ENCODE measurements at places on chromosomes 11 and 22. TPM values are rescaled to one million over a fixed set of nuclear protein-coding genes. Genes with fewer than 3 reads are reported as not detected.

Gene CFAP300
- not detected for total RNA-seq

GRCh38 chr11:14393129-14393528, 34.1 kb upstream of the RRAS2 start:
- no peaks in the 10 kb centered on the region for H3K36me3 ChIP-seq
- H3K27ac ChIP-seq, result no peak overlapping the region
- no peak for DNase-seq
- no peak overlapping the region for H3K4me3 ChIP-seq

DNA sequence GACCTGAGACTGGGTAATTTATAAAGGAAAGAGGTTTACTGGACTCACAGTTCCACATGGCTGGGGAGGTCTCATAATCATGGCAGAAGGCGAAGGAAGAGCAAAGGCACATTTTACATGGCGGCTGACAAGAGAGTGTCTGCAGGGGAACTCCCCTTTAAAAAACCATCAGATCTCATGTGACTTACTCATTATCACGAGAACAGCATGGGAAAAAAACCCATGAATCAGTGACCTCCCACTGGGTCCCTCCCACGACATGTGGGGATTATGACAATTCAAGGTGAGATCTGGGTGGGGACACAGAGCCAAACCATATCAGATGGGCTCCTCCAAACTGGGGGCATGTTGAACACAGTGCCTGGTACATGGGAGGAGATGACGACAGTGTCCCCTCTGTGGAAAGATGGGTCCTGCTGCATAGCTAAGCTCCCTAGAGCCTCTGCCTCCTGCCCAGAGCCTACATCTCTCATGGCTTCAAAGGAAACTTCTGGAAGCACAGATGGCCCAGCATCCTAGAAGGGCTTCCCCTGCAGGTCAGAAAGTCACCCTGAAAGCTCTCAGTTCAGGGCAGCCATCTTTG, 46.1 kb downstream of the MYEOV start:
- H3K4me3 ChIP-seq, result no peak overlapping the region
- no peak for DNase-seq
- H3K4me1 ChIP-seq, result no peaks in the 10 kb centered on the region
- no peaks in the 10 kb centered on the region for H3K36me3 ChIP-seq

GRCh38 chr11:128135451-128135850, 451.9 kb downstream of the ETS1 start:
- DNase-seq, result no peak
- H3K4me1 ChIP-seq, result no peaks in the 10 kb centered on the region
- H3K36me3 ChIP-seq, result no peaks in the 10 kb centered on the region
- no peak overlapping the region for H3K27ac ChIP-seq

GRCh38 chr11:30917859-30918478, 331.8 kb upstream of the MPPED2 start:
- no peaks in the 10 kb centered on the region for H3K27me3 ChIP-seq
- H3K4me3 ChIP-seq, result no peak overlapping the region
- H3K4me1 ChIP-seq, result no peaks in the 10 kb centered on the region

GRCh38 chr11:131642756-131643531, 272.5 kb downstream of the NTM start:
- H3K4me3 ChIP-seq, result no peak overlapping the region
- H3K27me3 ChIP-seq, result no peaks in the 10 kb centered on the region
- no peaks in the 10 kb centered on the region for H3K4me1 ChIP-seq
- H3K36me3 ChIP-seq, result no peaks in the 10 kb centered on the region

- H3K27ac ChIP-seq, result no peak overlapping the region
- no peak overlapping the region for H3K4me3 ChIP-seq
- no peak for DNase-seq
- H3K36me3 ChIP-seq, result no peaks in the 10 kb centered on the region
- H3K4me1 ChIP-seq, result peaks cover 2% of the 10 kb centered on the region
- no peaks in the 10 kb centered on the region for H3K27me3 ChIP-seq
Measured at GRCh38 chr22:37406441-37407235, 20.6 kb downstream of the ELFN2 start.

Gene APOL5
- not detected for total RNA-seq

- peaks cover 3% of the 10 kb centered on the region for H3K27me3 ChIP-seq
- no peaks in the 10 kb centered on the region for H3K36me3 ChIP-seq
- peak overlapping the region; percentile 95 for H3K27ac ChIP-seq
- DNase-seq, result no peak
Measured at GRCh38 chr11:93196816-93197379, 893 bp downstream of the SLC36A4 start.

DNA sequence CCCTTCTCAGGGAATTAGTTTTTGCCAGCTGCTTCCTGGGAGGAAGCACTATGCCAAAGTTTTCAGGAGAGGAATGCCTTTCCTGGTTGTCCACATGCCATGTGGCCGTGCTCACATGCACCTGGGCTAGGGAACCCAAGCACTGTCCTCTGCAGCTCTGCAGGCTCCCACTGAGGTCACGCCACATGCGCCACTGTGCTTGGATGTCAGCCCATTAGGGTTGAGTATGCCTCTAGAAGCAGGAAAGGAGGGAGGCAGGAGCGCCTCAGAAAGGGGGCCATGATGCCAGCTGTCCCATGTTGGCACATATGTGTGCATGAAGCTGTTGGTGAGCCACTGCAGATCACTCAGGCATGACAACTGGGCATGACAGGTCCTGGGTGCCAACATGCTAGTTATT, 81.6 kb upstream of the SUSD2 start:
- no peaks in the 10 kb centered on the region for H3K4me1 ChIP-seq
- H3K36me3 ChIP-seq, result peaks cover 6% of the 10 kb centered on the region
- peak; percentile 32 for DNase-seq
- H3K27ac ChIP-seq, result no peak overlapping the region
- H3K27me3 ChIP-seq, result no peaks in the 10 kb centered on the region

Gene ADORA2A
- 17.1 TPM for total RNA-seq

- no peak for DNase-seq
- no peak overlapping the region for H3K4me3 ChIP-seq
- H3K4me1 ChIP-seq, result no peaks in the 10 kb centered on the region
- H3K36me3 ChIP-seq, result no peaks in the 10 kb centered on the region
- peaks cover 3% of the 10 kb centered on the region for H3K27me3 ChIP-seq
Measured at GRCh38 chr11:1875093-1875850, 16.4 kb downstream of the PRR33 start.

Gene TMA7B
- not detected for total RNA-seq

- DNase-seq, result no peak
- H3K27me3 ChIP-seq, result no peaks in the 10 kb centered on the region
- H3K4me1 ChIP-seq, result peaks cover 14% of the 10 kb centered on the region
- H3K27ac ChIP-seq, result no peak overlapping the region
- H3K36me3 ChIP-seq, result peaks cover 18% of the 10 kb centered on the region
Measured at GRCh38 chr22:32407312-32407711, 4.7 kb downstream of the RTCB start.

GRCh38 chr11:43418197-43418596, 59.5 kb downstream of the TTC17 start:
- no peak overlapping the region for H3K4me3 ChIP-seq
- H3K36me3 ChIP-seq, result peaks cover 7% of the 10 kb centered on the region
- DNase-seq, result no peak
- H3K4me1 ChIP-seq, result no peaks in the 10 kb centered on the region
- no peaks in the 10 kb centered on the region for H3K27me3 ChIP-seq

GRCh38 chr11:12897867-12898266, 111.2 kb upstream of the RASSF10 start:
- peaks cover 16% of the 10 kb centered on the region for H3K4me1 ChIP-seq
- H3K36me3 ChIP-seq, result no peaks in the 10 kb centered on the region
- no peak for DNase-seq
- no peaks in the 10 kb centered on the region for H3K27me3 ChIP-seq

Gene CSNK2A3
- total RNA-seq, result not detected

Gene NXPE4
- not detected for total RNA-seq

DNA sequence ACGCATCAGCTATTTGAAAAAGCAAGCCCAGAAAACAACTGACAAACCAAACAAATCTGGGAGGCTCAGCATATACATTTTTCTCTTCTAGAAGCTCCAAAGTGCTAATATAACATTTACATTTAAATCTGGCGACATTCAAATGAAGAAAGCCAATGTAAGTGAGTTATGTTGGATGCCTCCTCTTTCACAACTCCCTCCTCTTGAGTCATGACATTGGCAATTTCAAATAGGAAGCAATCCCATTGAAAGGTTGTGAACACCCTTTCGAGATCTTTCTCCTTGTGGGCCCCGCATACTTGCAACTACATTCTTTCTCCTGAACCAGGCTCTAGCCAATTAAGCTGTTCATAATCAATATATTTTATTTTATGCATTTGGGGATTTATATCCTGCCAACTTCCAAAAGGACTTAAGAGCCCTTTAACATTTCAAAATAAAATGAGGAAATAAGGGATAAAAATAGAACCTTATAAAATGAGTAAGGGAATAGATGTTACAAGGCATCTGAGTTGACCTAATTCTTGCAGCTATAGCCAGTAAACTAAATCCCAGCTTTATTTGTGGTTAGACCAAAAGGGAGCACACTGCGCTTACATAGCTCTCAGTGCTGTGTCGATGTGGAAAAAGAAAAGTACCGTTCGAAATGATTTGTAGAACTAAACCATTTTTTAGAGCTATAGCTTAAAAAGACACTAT, 129.5 kb upstream of the SESN3 start:
- H3K27ac ChIP-seq, result no peak overlapping the region
- H3K4me1 ChIP-seq, result no peaks in the 10 kb centered on the region
- H3K27me3 ChIP-seq, result no peaks in the 10 kb centered on the region
- no peak for DNase-seq
- no peak overlapping the region for H3K4me3 ChIP-seq

Gene TLCD5
- 6.3 TPM for total RNA-seq

GRCh38 chr11:62491571-62492329, 54.9 kb downstream of the AHNAK start:
- no peaks in the 10 kb centered on the region for H3K36me3 ChIP-seq
- no peak overlapping the region for H3K27ac ChIP-seq
- no peak overlapping the region for H3K4me3 ChIP-seq
- DNase-seq, result no peak

Gene APOBEC3H
- total RNA-seq, result not detected

Gene SHANK2
- total RNA-seq, result not detected

- H3K27me3 ChIP-seq, result no peaks in the 10 kb centered on the region
- no peak for DNase-seq
- H3K36me3 ChIP-seq, result no peaks in the 10 kb centered on the region
- no peak overlapping the region for H3K27ac ChIP-seq
- no peak overlapping the region for H3K4me3 ChIP-seq
- no peaks in the 10 kb centered on the region for H3K4me1 ChIP-seq
Measured at GRCh38 chr11:9815486-9816136, 151.7 kb downstream of the SWAP70 start.

DNA sequence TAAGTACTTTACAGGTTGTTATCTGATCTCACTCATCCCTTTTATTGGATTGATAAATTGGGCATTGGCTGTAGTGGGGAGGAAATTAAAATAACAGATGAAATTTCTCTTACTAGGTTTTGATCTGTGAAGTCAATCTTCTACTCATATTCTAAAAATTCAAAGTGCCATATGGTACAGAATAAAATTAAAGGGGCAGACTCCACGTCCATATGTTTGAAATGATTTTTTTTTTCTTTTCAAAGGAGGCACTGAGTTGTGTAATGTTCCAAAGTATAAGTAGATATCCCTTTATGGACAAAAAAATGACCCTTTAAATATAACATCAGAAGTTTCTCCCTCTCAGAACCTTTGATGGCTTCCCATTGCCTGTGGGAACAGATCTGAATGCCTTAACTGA, 207.4 kb downstream of the DBX1 start:
- no peaks in the 10 kb centered on the region for H3K27me3 ChIP-seq
- H3K4me3 ChIP-seq, result no peak overlapping the region
- H3K27ac ChIP-seq, result peak overlapping the region; percentile 50
- H3K4me1 ChIP-seq, result peaks cover 39% of the 10 kb centered on the region

Gene KCNJ1
- total RNA-seq, result not detected

- peaks cover 3% of the 10 kb centered on the region for H3K27me3 ChIP-seq
- DNase-seq, result no peak
- H3K4me1 ChIP-seq, result no peaks in the 10 kb centered on the region
- H3K27ac ChIP-seq, result no peak overlapping the region
Measured at GRCh38 chr11:130549393-130549999, 101.1 kb downstream of the ADAMTS15 start.

GRCh38 chr11:45083544-45084087, 62.8 kb upstream of the PRDM11 start:
- no peak overlapping the region for H3K27ac ChIP-seq
- no peaks in the 10 kb centered on the region for H3K36me3 ChIP-seq
- no peak for DNase-seq
- no peak overlapping the region for H3K4me3 ChIP-seq

- H3K4me1 ChIP-seq, result no peaks in the 10 kb centered on the region
- H3K27me3 ChIP-seq, result no peaks in the 10 kb centered on the region
- no peak overlapping the region for H3K27ac ChIP-seq
- H3K36me3 ChIP-seq, result no peaks in the 10 kb centered on the region
Measured at GRCh38 chr11:227824-228379, 8.2 kb downstream of the SIRT3 start.

- no peak overlapping the region for H3K27ac ChIP-seq
- peaks cover 6% of the 10 kb centered on the region for H3K4me1 ChIP-seq
- H3K27me3 ChIP-seq, result no peaks in the 10 kb centered on the region
- no peak for DNase-seq
- no peak overlapping the region for H3K4me3 ChIP-seq
Measured at GRCh38 chr11:125110506-125110905, 920 bp downstream of the TMEM218 start.

Gene HORMAD2
- total RNA-seq, result not detected

Gene YPEL1
- 6.2 TPM for total RNA-seq

Gene OOSP4A
- not detected for total RNA-seq

DNA sequence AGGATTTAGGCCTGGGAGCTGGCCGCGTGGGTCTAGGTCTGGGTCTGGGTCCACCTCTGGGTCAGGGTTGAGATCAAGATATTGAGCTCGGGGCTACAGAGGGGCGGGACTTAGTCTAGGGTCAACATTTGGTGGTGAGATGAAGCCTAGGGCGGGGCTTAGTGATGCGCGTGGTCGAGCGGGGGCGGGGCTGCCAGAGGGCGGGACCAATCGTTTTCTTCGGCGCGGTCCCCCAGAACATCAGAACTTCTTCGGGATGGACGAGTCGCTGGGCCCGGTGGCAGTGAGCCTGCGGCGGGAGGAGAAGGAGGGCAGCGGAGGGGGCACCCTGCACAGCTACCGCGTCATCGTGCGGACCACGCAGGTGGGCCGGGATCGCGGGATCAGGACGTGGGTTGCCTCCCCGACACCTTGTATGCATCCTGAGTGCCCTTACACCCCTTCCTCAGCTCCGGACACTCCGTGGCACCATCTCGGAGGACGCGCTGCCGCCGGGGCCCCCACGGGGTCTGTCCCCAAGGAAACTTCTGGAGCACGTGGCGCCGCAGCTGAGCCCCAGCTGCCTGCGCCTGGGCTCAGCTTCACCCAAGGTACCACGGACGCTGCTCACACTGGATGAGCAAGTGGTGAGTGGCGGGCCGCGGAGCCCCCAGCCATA, 4.2 kb downstream of the SIPA1 start:
- no peak for DNase-seq
- H3K4me3 ChIP-seq, result no peak overlapping the region
- H3K4me1 ChIP-seq, result peaks cover 48% of the 10 kb centered on the region
- peaks cover 3% of the 10 kb centered on the region for H3K36me3 ChIP-seq
- no peak overlapping the region for H3K27ac ChIP-seq
- no peaks in the 10 kb centered on the region for H3K27me3 ChIP-seq

- no peaks in the 10 kb centered on the region for H3K27me3 ChIP-seq
- H3K4me1 ChIP-seq, result peaks cover 34% of the 10 kb centered on the region
- no peak overlapping the region for H3K27ac ChIP-seq
- no peak for DNase-seq
- no peak overlapping the region for H3K4me3 ChIP-seq
Measured at GRCh38 chr11:94150704-94151685, 22.4 kb downstream of the PANX1 start.

- peaks cover 48% of the 10 kb centered on the region for H3K4me1 ChIP-seq
- H3K27me3 ChIP-seq, result no peaks in the 10 kb centered on the region
- peak overlapping the region; percentile 93 for H3K27ac ChIP-seq
- H3K36me3 ChIP-seq, result no peaks in the 10 kb centered on the region
Measured at GRCh38 chr11:110317516-110317932, 21.1 kb upstream of the RDX start.

Gene LMO2
- total RNA-seq, result 62.4 TPM

Gene CBLIF
- not detected for total RNA-seq

- peaks cover 17% of the 10 kb centered on the region for H3K36me3 ChIP-seq
- no peak overlapping the region for H3K4me3 ChIP-seq
- peak overlapping the region; percentile 88 for H3K27ac ChIP-seq
- H3K27me3 ChIP-seq, result no peaks in the 10 kb centered on the region
Measured at GRCh38 chr11:12232817-12233601, 122.6 kb downstream of the MICAL2 start.

Measured in endothelial cell of umbilical vein (primary cell).